Stimulated activated CD4-positive, alpha-beta T cell treated with anti-CD3 and anti-CD28 coated beads, Interleukin-1b, Interleukin-23, amount 100 ng/mL, for 1 hour (primary cell): ENCODE measurements at places on chromosomes 3 and 15.

DNA sequence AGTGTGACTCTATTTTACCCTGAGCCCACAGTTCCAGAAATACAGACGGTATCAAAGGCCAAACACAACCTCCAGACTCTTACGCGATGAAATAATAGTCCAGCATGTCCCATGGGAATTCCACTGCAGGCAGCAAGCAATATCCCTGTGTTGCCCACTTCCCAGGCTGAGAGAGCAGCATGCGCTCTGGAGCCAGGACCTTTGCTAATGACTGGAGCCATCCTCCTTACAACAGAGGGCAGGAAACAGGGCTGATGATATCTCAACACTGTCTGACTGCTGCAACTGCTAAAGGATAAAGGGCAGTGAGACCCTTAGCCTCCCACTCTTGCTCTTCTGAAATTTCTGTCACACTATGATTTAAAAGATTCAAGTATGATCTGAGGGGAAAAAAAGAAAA lies 34.8 kb downstream of the MCF2L2 start:
- no peak for DNase-seq

DNA sequence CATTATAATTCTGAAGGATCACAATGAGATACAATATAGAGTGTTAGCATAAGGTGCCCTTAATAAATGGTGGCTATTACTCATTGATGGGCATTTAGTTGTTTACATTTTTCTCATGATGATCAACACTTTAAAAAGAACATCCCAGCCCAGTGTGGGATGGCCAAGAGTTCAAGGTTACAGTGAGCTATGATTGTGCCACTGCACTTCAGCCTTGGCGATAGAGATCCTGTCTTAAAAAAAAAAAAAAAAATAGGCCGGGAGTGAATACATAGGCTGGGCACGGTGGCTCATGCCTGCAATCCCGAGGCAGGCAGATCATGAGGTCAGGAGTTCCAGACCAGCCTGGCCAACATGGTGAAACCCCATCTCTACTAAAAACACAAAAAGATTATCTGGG lies 1.6 kb upstream of the FXR1 start:
- no peak for DNase-seq

DNA sequence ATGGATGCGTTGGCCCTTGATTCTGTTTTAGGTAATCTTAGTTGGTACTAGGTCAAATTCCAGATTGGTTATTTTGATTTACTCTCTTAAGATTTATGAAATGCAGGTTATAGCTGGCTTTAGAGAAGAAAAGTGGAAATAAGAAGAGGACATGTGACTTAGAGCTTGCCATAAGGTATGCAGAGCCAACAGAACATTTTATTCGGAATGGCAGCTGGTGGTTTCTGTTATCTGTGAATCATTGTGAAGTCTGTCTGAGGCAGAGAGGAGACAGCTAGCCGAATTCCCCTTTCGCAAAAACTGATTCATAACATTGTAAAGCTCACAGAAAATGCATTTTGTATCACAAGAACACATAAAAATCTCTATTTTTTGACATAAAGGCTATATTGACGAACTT lies 82.1 kb downstream of the FILIP1L start:
- DNase-seq, result no peak

DNA sequence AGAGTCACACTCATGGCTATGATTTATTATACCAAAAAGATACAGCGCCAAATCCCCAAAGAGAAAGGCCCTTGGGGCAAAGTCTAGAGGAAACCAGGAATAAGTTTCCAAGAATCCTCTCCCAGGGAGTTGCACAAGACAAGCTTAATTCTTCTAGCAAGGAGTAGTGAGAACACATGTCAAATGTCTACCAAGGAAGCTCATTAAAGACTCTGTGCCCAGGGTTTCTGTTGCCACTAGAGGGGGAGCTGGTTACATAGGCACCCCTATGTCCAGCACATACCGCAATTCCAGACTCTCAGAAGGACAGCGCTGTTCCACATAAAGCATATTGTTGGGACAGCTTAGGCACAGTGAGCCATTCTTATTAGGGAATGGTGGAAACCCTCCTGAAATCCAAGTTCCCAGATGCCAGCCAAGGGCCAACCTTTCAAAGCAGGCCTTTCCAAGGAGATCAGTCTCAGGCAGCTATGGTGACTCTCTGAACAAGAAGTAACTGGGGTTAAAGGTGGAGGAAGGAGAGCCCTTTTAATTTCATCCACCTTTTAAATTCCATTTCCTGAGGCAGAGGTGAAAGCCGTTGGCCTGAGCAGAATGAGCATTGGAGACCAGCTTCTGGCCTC lies 194.2 kb downstream of the UACA start:
- DNase-seq, result no peak

GRCh38 chr15:86611417-86612040 lies 531.9 kb downstream of the AGBL1 start:
- no peak for DNase-seq

DNA sequence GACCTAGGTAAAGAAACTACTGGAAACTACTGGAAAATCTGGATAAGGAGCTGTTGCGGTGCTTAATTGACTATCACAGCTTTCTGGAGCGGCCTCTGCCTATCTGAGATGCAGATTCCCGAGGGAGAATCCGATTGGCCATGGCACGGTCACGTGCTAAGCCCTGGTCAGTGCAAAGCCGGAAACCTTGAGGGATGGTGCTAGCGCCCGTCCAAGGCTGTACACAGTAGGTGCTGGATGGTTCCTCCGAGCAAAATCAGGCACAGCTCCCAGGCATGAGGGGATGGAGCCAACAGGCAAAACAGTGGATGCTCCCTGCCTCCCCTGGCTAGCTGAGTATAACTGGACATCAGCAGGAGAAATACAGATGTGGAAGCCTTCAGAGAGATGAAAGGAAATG lies 238.7 kb upstream of the HES1 start:
- DNase-seq, result no peak

- no peak for DNase-seq
Observed at GRCh38 chr3:59128685-59129084, 78.9 kb upstream of the CFAP20DC start.

DNA sequence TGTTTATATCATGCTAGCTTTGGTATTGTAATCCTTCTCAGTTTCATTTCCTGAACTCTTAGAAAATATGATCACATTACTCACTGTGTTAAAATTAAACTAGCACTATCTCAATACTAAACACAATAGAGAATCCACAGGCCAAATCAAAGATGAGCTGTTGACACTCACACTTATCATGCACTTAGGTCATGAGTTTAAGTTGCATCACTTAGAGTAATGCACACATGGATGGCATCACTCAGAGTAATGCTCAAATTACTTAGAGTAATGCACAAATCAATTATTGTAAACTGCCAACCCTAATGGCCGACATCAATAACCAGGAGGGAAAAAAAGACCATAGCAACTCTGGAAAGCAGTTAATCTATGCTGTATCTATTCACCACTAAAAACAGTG lies 40.0 kb upstream of the MCF2L2 start:
- no peak for DNase-seq

GRCh38 chr3:15926871-15927270 lies 129.1 kb upstream of the ANKRD28 start:
- no peak for DNase-seq

- DNase-seq, result no peak
Observed at GRCh38 chr15:88987934-88988671, 74.9 kb upstream of the MFGE8 start.

- no peak for DNase-seq
Observed at GRCh38 chr3:150673966-150674365, 29.8 kb downstream of the ERICH6 start.

DNA sequence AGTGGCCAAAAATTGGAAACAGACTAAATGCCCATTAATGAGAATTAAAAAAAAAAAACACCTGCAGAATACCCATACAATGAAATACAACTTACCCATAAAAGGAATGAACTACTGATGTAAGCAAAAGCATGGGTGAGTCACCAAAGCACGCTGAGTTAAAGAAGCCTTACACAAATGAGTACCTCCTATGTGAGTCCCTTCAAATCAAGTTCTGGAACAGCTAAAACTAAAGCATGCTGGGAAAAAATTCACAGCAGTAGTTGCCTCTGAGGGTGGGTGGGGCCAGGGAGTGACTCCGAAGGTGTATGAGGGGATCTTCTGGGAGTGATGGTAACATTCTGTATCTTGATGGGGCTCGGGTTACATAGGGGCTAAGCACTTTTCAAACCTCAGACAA lies 11.4 kb downstream of the MYO5C start:
- no peak for DNase-seq

DNA sequence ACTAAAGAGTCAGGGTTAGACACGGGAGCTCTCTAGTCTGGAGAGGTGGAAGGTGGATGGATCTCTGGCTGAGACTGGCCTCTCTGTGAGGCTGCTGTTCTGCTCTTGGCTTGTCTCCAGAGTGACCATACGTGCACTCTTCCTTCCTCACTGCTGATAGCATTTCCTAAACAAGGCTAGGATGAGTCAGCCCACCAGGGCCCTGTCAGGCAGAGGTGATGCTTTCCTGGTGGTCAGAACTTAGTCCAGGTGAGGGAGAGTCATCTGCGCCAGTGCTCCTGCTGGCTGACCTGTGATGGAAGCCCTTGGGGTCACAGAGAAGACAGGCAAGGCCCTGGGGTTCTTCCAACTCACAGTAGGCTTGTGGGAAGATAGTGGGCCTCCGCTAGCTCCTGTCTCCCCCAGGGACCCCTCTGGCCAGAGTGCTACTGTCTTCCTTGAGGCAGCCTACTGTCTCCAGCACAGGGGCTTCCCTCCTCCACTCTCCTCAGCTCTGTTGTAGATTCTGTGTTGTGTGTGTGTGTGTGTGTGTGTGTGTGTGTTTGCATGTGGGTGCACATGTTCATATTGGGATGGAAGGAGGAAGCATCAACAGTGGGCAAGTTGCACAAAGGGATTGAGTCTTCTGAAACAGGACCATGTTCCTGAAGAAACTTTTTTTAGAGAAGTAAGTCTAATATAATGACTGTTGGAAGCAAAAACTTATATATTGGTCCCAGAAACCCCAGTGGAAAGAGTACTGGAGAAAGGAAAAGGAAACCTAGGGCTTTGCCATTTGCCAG lies 16.5 kb downstream of the ALPK3 start:
- DNase-seq, result no peak

DNA sequence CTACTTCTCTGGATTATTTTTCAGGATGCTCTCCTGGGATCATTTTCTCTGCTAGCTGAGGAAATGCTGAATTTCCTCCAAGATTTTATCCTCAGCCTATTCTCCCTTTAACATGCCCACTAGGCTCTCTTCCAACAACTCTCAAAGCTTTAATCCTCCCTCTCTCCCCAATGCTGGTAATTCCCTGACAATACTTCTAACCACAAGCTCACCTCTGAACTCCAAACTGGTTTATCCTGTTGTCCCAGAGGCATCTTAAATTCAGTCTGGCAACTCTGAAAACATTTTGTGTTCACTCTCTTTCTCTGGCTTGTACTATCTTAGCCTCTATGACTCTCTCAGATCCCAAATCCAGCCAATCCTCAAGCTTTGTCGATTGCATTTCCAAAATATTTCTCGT lies 490.3 kb downstream of the MECOM start:
- no peak for DNase-seq

DNA sequence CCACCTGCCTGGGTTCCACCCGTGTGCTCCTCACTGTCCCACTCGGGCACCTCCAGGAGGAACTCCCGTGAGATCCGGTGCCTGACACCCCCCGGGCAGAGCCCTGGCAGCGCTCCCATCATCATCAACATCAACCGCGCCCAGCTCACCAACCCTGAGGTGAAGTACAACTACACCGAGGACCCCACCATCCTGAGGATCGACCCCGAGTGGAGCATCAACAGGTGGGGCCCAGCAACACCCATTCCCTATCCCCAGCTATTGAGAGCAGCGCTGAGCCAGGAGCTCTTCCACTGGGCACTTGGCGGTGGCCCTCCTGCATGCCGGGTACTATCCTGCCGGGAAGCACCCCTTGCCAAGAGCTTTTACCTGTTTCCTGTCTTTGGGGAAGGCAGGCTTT lies 33.5 kb downstream of the PLXNA1 start:
- DNase-seq, result no peak

DNA sequence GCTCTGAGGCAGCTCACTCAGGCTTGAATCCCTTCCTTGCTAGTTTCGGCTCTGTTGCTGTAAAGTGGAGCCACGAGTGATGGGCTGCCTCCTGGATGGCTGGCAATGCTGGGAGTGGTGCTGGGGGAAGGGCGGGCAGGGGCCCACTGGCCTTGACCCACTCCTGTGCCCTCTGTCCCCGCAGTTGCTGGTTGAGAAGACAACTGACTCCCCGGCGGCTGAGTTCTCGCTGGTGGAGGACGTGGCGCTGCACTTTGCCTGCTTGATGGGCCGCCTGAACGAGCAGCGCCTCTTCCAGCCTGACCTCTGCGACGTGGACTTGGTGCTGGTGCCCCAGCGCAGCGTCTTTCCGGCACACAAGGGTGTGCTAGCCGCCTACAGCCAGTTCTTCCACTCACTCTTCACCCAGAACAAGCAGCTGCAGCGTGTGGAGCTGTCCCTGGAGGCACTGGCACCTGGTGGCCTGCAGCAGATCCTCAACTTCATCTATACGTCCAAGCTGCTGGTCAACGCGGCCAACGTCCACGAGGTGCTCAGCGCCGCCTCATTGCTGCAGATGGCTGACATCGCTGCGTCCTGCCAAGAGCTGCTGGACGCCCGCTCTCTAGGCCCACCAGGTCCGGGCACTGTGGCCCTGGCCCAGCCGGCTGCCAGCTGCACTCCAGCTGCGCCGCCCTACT lies 4.7 kb downstream of the ZBTB47 start:
- DNase-seq, result no peak

GRCh38 chr3:152113992-152114651 lies 154.6 kb upstream of the MBNL1 start:
- no peak for DNase-seq

DNA sequence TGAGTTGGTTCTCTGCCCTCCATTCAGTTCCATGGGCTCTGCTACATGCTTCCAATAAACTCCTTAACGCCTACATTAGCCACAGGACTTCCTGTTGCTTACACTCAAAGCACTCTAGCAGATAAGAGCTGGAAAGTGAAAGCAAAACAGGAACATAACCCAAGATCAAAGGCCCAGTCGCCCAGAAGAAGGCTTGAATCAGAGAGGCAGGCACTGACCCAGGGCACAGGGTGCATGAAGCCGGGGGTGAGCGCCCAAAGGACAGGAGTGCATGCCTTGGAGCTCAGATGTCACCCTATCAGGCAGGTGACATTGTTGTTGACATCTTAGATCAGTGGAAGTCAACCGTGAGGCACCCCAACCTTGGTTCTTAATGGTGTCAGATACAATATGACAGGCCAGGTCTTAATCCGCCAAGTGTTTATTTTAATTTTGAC lies 235.1 kb downstream of the UACA start:
- peak; percentile 15 for DNase-seq
